ENCODE measurements at places on chromosomes 5 and 9.

GRCh38 chr5:159021136-159021900, 78.4 kb downstream of the EBF1 start:
- no peak for DNase-seq

DNA sequence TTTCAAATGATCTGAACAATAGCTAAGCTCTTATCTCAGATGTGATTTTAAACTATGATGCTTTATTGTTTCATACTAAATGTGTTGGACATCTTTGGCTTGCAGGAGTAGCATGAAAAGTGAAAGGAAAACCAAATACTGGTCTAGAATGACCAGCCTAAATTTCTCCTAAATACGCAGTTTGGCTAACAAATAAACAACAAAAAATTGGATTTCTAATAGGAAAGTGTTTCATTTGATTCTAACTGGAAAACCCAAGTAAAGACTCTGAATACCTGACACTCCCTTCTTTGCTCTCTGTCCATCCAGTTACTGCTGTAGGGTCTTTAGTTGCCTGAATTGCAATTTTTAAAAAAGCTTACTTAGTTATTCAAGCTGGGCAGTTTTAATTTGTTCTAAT, 111.7 kb upstream of the ACOT12 start:
- DNase-seq: no peak

GRCh38 chr5:6659941-6660684, 26.9 kb downstream of the SRD5A1 start:
- no peak for DNase-seq

- DNase-seq: peak; percentile 23
These were observed 114.2 kb downstream of the RGS3 start for GRCh38 chr9:113577525-113578261.

DNA sequence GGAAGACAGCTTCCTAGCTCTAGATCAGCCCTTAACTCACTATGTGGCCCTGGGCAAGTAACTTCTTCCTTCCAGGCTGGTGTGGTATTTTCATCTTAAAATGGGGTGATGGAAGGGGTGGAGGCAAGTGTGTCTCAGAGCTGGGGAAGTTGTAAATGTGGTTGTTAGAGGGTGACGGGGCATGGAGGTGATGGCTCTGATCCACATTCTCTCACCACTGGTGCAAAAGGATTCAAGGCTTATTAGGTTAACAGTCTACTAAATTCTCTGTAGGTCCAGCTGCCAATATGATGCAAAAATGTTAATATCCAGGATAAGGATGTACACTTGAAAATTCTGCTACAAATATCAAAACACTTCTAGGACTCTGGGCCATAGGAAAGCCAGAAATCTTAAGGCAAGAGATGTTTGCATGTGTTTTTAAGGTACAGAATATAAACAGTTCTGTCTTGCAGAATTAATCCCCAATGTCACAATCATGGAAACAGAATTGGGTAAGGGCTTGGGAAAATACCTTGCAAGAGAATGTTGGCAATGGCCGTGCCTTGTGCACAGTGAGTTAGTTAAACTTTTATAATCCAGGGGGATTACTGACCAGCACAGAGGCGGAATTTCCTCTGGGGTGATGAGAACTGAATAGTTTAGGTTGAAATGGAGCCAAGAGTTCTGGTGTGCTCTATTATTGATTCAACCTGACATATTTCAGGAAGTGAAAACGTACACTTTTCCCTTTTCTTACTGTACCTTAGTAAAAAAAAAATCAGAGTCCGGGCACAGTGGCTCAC, 19.8 kb downstream of the TNFSF15 start:
- DNase-seq: no peak

DNA sequence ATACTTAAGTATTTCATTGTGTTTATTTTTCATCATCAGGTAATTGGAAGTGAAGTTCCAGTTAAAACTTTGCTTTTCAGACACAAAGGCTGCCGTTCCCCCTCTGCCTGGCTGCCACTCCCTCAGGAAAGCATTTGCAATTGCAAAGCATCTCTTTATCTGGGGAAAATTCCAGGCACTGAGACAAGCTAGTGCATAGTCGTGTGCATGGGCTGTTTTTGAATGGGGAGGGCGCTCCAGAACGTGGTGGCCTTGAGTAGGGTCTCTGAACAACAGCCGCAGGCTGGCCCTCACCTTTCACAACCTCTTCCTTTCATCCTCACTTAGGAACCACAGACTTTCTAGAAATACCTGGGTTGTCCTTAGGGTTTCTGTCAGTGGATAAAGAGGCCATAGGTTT, 285.1 kb upstream of the ADAMTS16 start:
- DNase-seq: no peak

DNA sequence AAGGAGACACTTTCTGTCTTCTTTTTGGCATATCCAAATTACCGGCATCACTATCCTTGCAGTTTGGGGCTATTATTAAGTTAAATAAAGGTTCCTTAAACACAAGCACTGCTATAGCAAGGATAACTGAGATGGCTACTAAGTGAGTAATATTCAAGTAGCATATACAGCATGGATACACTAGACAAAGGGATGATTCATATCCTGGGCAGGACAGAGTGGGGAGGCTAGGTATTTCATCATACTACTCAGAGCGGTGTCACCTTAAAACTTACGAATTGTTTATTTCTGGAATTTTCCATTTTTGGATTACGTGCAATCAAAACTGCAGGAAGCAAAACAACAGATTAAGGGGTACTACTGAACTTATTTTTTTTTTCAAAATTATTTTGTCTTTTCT, 54.1 kb downstream of the FER start:
- no peak for DNase-seq

All from femur (tissue), 1 donor.